Endothelial cell of coronary artery (primary cell): ENCODE measurements at places on chromosomes 11 and 22. TPM values are rescaled to one million over a fixed set of nuclear protein-coding genes. Genes with fewer than 3 reads are reported as not detected.

GLB1L3 gene
- not detected in 2 replicates for total RNA-seq

OR8A1 gene
- not detected in 2 replicates for total RNA-seq

KIAA0930 gene
- total RNA-seq = 40.4 and 43.2 TPM in 2 replicates

CASP5 gene
- 0.09 TPM in 1 of 2 replicates, not detected in the other for total RNA-seq

KRTAP5-7 gene
- not detected in 2 replicates for total RNA-seq

PLAAT4 gene
- 0.81 and 2.9 TPM in 2 replicates for total RNA-seq

MS4A4A gene
- total RNA-seq = not detected in 2 replicates

CASTOR1 gene
- 6.7 and 9.9 TPM in 2 replicates for total RNA-seq

OR56A1 gene
- 0.19 TPM in 1 of 2 replicates, not detected in the other for total RNA-seq

MRGPRE gene
- total RNA-seq = not detected in 2 replicates

PEX26 gene
- total RNA-seq = 17.5 and 19.5 TPM in 2 replicates

SSH3 gene
- total RNA-seq = 5.7 and 8.5 TPM in 2 replicates

PGA5 gene
- not detected in 2 replicates for total RNA-seq

KCNQ1OT1 gene
- total RNA-seq = 0.81 and 1.9 TPM in 2 replicates

MAPK11 gene
- total RNA-seq = 17.5 and 22.9 TPM in 2 replicates

OR6T1 gene
- total RNA-seq = not detected in 2 replicates

MPPED2 gene
- under 0.01 TPM in 1 of 2 replicates, not detected in the other for total RNA-seq

USP2 gene
- 0.18 TPM in 1 of 2 replicates, not detected in the other for total RNA-seq

P2RX6 gene
- under 0.01 and 0.09 TPM in 2 replicates for total RNA-seq

RFPL3 gene
- total RNA-seq = not detected in 2 replicates

LARGE1 gene
- 1.4 and 3.6 TPM in 2 replicates for total RNA-seq

C11orf91 gene
- 0.38 and 0.54 TPM in 2 replicates for total RNA-seq

GSTT2 gene
- 0.38 TPM in 1 of 2 replicates, not detected in the other for total RNA-seq

OR52N4 gene
- not detected in 2 replicates for total RNA-seq

SCGB2A2 gene
- not detected in 2 replicates for total RNA-seq

OR5P2 gene
- total RNA-seq = 0.09 TPM in 1 of 2 replicates, not detected in the other

F2 gene
- total RNA-seq = 0.09 TPM in 1 of 2 replicates, not detected in the other

GVQW3 gene
- 1.1 and 2.1 TPM in 2 replicates for total RNA-seq

PHF21B gene
- total RNA-seq = not detected in 2 replicates

SOX6 gene
- under 0.01 and 0.28 TPM in 2 replicates for total RNA-seq

GGT5 gene
- 6.7 and 11.0 TPM in 2 replicates for total RNA-seq

ADSL gene
- 124 and 171 TPM in 2 replicates for total RNA-seq

TYR gene
- not detected in 2 replicates for total RNA-seq

OR10W1 gene
- total RNA-seq = not detected in 2 replicates

B4GALNT4 gene
- total RNA-seq = 2.5 and 4.6 TPM in 2 replicates

SCT gene
- not detected in 2 replicates for total RNA-seq

FREY1 gene
- total RNA-seq = 0.54 and 0.75 TPM in 2 replicates
